Osteoblast (primary cell): ENCODE measurements at places on chromosomes 5 and 9.

- no peak for DNase-seq
These were observed 21.8 kb downstream of the ELOVL7 start for GRCh38 chr5:60822285-60822556.

GRCh38 chr9:127789179-127789578 is 3.3 kb downstream of the CDK9 start:
- no peak for DNase-seq

- DNase-seq, result no peak
These were observed 13.2 kb upstream of the PCA3 start for GRCh38 chr9:76751001-76751400.

GRCh38 chr5:111795142-111795541 is 38.1 kb upstream of the NREP start:
- DNase-seq, result no peak

- DNase-seq, result no peak
These were observed 46.2 kb downstream of the CFAP77 start for GRCh38 chr9:132456241-132456640.

- no peak for DNase-seq
These were observed 58.3 kb downstream of the PIK3R1 start for GRCh38 chr5:68273717-68274409.

- no peak for DNase-seq
These were observed 91.3 kb downstream of the RALGPS1 start for GRCh38 chr9:127005770-127006314.

GRCh38 chr9:129496473-129497004 is 124.4 kb downstream of the C9orf50 start:
- peak; percentile 98 for DNase-seq

DNA sequence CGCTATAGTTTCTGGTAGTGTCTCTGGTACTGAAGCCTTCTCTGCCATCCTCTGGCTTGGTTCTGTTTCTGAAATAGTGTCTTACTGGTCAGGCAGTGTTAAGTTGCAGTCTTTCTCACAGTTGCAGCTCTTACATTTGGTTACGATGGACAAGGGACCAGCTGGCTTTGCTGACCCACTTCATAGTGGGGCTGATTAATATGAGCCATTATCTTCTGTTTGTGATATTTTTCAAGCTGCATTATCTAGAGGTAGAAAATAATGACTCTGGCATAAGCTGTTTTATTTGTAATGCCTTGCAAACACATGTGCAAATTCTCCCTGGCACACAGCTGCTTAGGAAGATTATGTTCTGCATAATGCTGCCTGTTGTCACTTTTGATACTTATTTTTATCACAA is 199.1 kb downstream of the KDM4C start:
- no peak for DNase-seq

- DNase-seq, result no peak
These were observed 133.0 kb downstream of the SLF1 start for GRCh38 chr5:94751460-94751859.

- DNase-seq, result peak; percentile 98
These were observed 120.9 kb downstream of the WNK2 start for GRCh38 chr9:93304574-93305496.
